ENCODE measurements at places on chromosomes 5 and 9. TPM values are rescaled to one million over a fixed set of nuclear protein-coding genes. Genes with fewer than 3 reads are reported as not detected.

DBH gene
- not detected for total RNA-seq

DNA sequence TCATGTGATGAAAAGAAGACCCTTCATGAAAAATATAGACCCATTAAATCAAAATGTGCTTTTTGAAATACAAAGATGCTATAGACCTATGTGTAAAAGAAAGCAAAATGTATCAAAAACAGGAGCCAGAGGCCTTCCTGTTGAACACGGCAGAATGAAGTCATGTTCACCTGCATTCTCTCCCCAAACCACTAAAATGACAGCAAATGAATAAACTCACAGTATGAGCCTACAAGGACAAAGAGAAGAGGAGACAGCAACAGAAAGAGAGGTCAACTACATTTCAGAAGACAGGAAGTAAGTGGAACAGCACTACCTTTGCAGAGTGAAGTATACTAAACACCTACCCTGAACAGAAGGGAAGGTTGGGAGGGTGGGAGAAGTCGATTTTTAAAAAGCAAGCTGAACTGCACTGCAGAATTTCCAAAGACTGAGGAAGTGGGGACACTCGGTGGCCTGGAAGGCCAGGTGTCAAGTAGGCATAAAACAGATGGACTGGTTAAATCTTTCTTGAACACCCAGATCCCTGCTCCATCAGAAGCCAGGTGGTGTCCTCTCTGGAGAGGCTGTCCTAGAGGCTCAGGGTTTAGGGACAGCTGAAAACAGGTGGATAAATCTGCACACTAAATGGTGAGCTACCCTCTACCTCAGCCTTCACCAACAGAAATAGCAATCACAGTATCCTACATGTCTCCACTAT lies 48.9 kb downstream of the MED27 start:
- no peak for DNase-seq

DNA sequence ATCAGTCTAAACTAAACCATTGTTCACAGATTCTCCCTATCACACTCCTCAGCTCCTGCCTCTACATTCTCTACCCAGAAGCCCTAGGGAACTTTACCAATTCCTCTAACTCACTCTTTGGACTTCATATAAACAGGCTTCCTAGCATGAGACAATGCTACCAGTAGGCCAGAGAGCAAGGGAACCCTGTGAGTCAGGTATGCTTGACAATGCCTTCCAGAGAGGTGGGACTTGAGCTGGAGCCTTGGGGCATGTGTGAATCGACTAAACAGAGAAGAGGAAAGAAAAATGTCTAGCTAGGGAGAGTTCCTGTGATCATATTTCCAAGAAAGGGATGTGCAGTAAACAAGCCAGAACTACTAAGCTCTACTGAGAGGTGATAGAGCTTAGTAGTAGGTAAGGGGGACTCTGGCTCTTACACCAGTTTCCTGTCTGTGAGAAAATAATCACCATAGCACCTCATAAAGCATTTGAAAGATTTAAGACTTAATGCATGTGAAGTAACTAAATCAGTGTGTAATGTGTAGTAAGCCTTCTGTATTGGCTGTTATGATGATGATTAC lies 6.4 kb upstream of the RFK start:
- peak; percentile 88 for DNase-seq

GRCh38 chr9:16068476-16068875 lies 515.6 kb downstream of the CCDC171 start:
- DNase-seq, result no peak

DNA sequence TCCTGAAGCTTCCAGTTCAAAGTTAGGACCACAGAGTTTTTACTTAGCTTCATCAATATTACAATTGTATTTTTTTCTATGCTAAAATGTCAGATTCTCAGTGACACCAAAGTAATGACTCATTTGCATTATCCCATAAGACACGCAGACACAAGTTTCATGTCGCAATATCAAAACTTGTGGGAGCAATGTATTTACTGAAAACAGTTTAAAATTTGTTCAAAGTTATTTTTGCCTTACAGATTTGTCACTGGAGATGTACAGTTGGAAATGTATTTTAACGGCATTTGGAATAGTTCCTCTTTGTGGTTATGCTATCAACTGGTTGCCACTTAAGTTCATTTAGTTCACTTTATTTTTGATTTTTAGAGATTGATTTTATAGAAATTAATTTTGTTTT lies 36.2 kb upstream of the DAP start:
- no peak for DNase-seq

GRCh38 chr9:20582150-20582549 lies 40.1 kb downstream of the MLLT3 start:
- no peak for DNase-seq

DNA sequence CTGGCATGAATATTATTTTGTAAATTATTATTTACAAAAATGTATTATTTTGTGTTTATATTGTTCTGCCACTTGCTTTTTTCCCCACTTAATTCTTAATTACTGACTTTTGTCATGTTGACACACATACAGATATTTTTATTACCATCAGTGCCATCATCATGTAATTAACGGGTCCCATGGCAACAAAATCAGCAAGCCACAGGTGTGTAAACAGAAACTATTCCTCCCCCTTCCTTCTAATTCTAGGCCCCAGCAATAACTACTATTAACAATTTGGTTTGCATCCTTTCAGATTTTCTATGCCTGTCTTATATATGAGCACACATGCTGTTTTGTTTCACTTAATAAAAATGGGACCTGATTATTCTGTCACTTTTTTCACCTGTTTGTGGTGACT lies 29.3 kb downstream of the CYFIP2 start:
- DNase-seq, result no peak

DNA sequence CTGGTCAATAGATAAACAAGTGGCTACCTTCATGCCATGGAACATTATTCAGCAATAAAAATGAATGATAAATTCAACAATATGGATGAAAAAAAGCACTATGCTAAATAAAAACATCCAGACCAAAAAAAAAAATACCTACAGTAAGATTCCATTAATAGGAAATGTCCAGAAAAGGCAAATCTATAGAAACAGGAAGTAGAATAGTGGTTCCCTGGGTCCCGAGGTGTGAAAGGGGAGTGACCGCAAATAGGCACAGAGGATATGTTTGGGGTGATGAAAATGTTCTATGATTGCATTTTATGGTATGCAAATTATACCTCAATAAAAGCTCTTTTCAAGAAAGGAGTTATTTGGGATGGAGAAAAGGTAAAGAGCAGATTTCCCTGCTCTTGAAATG lies 3.6 kb upstream of the GPR151 start:
- DNase-seq, result no peak

DROSHA gene
- total RNA-seq, result 105 TPM

DNA sequence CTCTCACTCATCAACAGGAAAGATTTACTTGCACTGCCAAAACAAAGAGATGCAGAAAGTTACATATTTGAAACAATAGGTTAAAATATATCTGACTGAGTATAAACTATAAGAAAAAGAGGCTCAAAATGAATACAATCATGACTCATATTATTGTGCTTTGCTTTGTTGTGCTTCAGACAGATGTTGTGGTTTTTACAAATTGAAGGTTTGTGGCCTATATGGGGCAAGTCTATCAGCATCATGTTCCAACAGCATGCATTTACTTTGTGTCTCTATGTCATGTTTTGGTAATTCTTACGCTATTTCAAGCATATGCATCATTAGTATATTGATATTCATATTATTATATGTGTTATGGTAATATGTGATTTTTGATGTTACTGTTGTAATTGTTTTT lies 330.0 kb downstream of the PRR16 start:
- no peak for DNase-seq

SPEF2 gene
- total RNA-seq, result 2.4 TPM

DNA sequence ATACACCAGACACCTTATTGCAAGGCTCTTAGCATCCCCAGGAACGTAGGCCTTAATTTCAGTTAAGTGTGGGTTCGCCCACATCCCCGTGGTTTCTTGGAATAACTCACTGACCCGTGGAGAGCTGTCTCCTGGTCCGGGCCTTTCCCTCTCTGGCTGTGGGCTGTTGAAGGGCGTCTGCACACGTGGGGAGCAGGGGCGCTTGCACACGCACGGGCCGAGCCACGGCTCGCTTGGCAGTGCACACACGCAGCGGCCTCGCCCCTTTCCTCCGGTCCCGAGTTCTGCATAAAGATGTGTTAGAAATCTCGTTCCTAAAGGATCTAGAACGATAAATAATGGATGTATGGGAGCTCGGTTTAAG lies 141.9 kb downstream of the PBX3 start:
- peak; percentile 9 for DNase-seq

SPINK4 gene
- not detected for total RNA-seq

DNA sequence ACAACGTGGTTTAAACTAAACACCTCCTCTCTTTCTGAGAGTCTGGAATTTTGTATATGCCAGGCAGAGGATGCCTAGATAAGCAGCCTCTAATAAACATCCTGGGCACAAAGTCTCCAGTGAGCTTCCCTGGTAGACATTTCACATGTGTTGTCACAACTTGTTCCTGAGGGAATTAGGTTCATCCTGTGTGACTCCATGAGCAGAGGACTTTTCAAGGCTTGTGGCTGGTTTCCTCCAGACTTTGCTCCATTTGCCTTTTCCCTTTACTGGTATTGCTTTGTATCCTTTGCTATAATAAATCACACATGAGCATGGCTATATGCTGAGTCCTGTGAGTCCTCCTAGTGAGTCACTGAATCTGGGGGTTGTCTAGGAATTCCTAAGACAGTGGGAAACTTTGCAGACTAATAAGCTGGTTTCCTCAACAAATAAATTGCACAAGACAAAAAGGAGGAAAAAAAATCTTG lies 77.4 kb downstream of the NR2F1-AS1 start:
- peak; percentile 95 for DNase-seq

GRCh38 chr9:98575379-98576346 lies 133.1 kb downstream of the GABBR2 start:
- DNase-seq, result peak; percentile 88

ZCCHC7 gene
- total RNA-seq, result 20.9 TPM

FCHO2 gene
- total RNA-seq, result 21.2 TPM

DNA sequence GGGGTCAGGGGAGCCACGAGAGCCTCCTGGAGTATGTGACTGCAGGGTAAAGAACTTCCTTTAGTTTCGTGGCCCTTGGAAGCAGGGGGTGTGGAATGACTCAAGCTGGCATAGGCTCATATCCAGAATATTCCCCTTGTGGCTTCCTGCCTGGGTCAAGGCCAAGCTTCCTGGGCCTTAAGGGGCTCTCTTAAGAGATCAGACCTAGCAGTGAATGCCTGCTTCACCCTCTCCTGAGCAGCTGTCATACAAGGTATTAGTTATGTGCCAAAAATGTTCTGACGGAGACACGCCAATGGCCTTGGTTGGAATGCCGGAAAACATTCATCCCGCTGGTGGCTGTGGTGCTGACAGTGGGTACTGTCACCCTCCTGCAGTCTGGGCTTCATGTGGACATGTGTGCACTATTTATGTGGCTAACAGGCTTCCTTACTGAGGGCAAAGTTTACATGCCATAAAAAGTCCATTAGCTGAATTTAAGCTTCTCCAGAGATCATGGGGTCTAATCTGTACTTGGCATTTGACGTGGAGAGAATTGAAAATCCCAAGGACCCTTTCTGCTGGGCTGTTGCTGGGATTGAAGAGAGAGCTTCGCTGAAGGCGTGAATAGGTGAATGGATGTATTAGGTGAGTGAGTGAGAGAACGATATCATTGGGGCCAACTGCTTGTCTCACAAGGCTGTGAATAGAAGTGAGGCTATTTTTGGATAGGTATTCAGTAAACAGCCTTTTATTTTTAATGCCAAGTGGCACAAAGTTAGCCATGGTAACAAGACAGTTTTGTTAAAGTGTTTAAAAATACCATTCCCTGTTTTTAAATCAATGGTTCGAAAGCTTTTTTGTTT lies 156.8 kb downstream of the MACROH2A1 start:
- DNase-seq, result peak; percentile 51

- DNase-seq, result no peak
These were observed 90.7 kb downstream of the STK10 start for GRCh38 chr5:172097356-172097755.

MGAT1 gene
- total RNA-seq, result 58.4 TPM

- peak; percentile 40 for DNase-seq
These were observed 140.3 kb downstream of the RASEF start for GRCh38 chr9:82922686-82923085.

DNA sequence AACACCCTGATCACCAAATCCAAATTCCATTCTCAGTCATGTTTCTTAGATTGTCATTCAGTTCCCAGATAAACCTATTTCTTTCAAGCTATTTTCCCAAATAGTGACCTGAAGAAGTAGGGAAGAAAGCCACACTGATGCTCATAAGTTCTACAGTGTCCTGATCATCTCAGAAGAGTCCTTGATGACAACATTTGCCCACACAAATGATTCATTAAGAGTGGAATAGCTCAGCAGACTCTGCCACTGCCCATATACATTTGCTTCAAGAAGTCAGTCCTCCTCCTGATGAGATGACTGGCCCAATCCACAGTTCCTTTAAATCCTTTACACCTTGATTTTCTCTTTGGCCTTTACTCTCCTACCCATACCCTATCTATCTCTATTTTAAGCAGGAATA lies 283.7 kb upstream of the NR4A3 start:
- DNase-seq, result no peak

DNA sequence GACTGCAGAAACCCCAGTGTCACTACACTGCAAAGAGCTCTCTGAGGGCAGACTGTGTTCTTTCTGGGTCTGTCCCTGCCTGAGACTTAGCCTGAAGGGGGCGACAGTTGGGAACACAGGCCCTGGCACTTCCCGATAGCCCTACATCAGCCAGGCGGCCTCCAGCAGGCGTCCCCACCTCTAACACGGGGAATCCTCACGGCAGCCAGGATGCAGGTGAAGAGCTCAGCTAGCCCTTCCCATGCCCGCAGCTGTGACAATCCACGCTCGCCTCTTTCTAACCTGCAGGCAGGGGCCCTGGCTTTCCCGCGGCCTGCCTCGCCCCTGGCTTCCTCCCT lies 5.9 kb downstream of the MED22 start:
- DNase-seq, result no peak

GRCh38 chr5:978054-978453 lies 30.5 kb upstream of the NKD2 start:
- DNase-seq, result no peak

ATG10 gene
- 18.9 TPM for total RNA-seq

DNA sequence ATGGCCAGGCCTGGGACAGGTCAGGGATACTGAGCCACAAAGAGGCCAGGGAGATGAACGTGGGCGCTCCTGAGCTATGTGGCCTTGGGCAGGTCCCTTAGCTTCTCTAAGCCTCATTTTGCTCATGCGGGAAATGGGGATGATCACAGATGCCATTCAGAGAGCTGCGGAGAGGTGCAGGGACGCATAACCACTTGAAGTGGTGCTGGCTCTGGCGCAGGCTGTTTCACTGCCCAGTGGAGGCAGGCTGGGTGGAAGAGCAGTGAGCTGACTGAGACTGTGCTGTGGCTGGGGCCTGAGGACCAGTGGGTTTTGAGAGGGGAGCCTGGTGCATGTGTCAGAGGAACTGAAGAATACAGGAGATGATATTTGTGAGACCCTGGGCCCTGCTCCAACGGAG lies 18.4 kb downstream of the CXXC5 start:
- DNase-seq, result no peak

- no peak for DNase-seq
These were observed 418.2 kb downstream of the GABRG2 start for GRCh38 chr5:162485666-162486292.

DNA sequence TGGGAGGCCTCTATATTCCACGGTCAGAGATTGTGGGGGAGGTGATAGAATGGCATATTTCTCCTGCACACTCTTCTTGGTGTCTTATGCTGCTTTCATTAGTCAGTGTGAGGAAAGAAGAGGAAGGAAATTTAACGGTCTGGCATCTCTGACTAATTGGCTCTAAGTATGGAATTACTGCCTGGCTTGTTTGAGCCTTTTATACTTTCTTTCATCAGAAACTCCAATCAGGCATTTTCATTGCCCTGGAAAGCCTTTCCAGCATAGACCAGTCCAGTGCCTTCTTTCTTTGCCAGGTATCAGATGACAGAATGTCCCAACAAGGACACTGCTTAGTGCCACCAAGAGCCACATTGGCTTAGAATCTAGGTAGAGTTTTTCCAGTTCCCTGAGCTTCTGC lies 30.2 kb downstream of the CYSTM1 start:
- DNase-seq, result peak; percentile 60

CAPSL gene
- total RNA-seq, result not detected
